Frontal cortex (tissue), 4 donors: ENCODE measurements at places on chromosomes 7 and 10. TPM values are rescaled to one million over a fixed set of nuclear protein-coding genes. Genes with fewer than 3 reads are reported as not detected.

Gene IGFBP1
- not detected for total RNA-seq

DNA sequence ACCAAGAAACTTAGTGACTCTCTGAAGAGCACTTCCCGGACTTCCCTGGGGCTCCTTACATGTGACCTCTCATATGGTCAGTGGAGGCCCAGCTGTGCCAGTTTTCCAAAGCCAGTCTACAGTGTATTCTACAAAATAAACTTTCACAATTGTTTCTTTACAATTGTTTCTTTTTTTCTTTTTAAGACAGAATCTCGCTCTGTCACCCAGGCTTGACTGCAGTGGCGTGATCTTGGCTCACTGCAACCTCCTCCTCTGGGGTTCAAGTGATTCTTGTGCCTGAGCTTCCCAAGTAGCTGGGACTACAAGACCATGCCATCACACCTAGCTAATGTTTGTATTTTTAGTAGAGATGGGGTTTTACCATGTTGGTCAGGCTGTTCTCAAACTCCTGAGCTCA, 25.9 kb downstream of the CYP17A1 start:
- DNase-seq = no peak

Gene SCD
- total RNA-seq = 135 TPM

Gene PHKG1
- total RNA-seq = 3.7 TPM

- no peak for DNase-seq
Observed at GRCh38 chr10:20004087-20004523, 187.9 kb downstream of the PLXDC2 start.

DNA sequence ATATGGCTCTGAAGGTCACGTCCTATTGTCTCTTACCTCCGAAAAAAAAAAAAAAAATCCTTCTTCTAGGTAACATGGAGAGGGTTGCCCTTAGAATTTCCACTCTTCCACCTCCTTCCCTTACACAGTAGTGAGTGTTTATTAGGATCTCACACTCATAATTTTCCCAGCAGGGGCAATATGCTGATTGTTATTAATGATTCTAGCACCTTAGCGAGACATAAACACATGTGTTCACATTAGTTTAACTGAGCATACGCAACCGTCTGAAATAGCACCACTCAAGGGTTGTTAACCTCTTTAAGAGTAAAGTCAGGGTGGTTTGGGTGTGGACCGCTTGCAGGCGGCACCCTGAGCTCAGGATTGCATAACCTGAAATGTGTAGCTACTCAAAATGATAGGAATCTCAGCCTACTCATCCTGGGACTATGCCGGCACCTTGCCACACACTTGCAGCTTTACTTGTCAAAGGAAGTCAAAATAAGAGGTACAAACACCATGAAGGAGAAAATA, 52.2 kb downstream of the CPEB3 start:
- DNase-seq = no peak

GRCh38 chr7:12296051-12296570, 85.0 kb downstream of the TMEM106B start:
- no peak for DNase-seq

- no peak for DNase-seq
Observed at GRCh38 chr7:27478556-27478955, 184.1 kb downstream of the HIBADH start.

Gene FAM221A
- total RNA-seq = 15.9 TPM

Gene HABP2
- not detected for total RNA-seq

GRCh38 chr7:142603870-142604448, 145.3 kb upstream of the PRSS1 start:
- DNase-seq = peak; percentile 41

- no peak for DNase-seq
Observed at GRCh38 chr7:135971366-135971725, 5.8 kb downstream of the MTPN start.

DNA sequence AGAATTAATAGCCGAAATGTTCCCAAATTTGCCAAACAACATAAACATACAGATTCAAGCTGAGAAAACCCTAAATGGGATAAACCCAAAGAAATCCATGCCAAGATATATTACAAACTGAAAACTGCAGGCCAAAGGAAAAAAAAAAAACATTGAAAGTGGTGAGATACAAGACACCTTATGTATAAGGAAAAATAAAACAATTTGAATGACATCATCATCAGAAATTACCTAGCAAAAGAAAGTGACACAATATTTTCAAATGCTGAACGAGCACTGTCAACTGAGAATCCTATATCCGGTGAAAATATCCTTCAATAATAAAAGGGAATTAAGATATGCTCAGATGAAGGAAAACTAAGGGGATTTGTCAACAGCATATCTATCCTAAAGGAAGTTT, 66.5 kb downstream of the PHYHIPL start:
- DNase-seq = no peak

DNA sequence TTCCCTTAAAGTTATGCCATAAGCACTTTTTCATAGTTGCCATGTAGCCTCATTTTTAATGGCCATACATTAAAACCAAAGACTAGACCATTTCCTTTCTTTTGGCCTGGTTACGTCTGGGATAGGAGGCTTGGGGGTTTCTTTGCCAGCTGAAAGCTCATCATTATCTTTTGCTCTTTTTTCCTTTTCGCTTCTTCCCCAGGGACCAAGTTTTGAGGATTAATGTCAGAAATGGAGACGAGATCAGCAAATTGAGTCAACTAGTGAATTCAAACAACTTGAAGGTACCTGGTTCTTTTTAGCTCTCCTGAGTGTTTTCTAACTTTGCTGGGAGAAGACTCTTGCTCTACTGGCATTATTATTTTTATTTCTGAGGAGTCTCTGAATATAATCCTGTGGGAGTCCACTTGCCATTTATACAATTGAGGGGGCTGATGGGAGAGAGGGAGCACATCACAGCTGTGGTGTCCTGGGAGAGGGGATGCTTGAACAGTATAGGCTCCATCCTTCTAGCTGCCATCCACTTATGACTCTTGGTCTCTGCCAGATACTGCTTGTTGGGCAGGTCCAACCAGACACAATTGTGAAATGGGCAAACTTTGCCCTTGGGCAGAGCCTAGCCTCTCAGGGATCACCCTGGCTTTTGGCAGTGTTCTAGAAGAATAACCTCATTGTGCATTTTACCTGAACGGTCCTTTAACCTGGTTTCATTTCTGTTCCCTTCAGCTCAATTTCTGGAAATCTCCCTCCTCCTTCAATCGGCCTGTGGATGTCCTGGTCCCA, 5.8 kb downstream of the CPA4 start:
- no peak for DNase-seq

Gene CARD11
- total RNA-seq = 0.41 TPM

GRCh38 chr10:122715576-122715975, 15.9 kb upstream of the C10orf120 start:
- DNase-seq = no peak

GRCh38 chr10:32095116-32095733, 39.0 kb upstream of the KIF5B start:
- DNase-seq = no peak

DNA sequence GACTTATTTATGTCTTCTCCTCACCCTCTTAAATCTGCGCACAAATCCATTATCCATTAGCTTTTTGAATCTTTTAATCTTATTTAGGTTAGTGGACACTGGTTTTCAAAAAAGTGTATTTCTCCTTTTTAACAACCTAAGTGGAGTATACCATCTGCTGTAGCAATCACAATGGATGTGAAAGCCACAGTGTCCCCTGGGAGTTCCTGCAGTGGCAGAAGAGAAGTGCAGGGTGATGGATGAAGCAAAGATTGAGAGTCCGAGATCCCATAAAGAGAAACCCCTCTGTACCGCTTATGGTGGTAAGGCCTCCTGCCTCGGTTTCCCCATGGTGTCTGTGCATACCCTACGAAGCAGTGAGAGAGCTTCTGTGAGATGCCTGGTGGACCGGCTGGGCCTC, 236.4 kb downstream of the COBL start:
- no peak for DNase-seq

- peak; percentile 2 for DNase-seq
Observed at GRCh38 chr10:21494191-21495001, 31.1 kb downstream of the SKIDA1 start.

GRCh38 chr7:11171569-11172192, 198.0 kb downstream of the PHF14 start:
- no peak for DNase-seq
